ENCODE measurements at places on chromosomes 4 and X.

- DNase-seq, result no peak
Measured at GRCh38 chr4:156194896-156195295, 241.2 kb upstream of the CTSO start.

DNA sequence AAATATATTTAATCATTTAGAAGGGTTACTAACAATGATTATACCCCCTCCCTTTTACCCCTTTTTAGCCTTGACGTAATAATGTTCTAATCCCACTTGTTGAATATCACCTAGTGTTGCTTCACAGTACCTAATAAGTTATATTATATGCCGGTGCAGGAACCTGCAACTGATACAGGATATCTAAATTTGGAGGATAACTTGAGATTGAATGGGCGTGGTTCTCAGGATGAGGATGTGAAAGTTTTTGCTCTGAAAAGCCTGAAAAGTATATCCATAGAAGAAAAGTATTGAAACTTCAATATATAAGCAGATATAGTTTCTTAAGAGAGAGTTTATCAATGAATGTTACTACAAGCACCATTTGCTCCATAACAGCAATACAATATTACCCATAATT is 59.8 kb downstream of the ZNF711 start:
- no peak for DNase-seq

DNA sequence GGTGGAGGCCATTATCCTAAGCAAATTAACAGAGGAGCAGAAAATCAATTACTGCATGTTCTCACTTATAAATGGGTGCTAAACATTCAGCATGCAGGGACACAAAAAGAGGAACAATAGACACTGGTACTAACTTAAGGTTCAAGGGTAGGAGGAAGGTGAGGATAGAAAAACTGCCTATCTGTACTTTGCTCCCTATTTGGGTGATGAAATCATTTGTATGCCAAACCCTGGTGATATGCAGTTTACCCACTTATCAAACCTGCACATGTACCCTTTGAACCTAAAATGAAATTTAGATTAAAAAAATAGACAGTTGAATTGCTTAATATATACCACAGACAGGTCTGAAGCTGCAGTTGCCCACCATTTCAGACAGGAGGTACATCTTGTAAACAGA is 143.3 kb upstream of the KLHL4 start:
- DNase-seq, result no peak

DNA sequence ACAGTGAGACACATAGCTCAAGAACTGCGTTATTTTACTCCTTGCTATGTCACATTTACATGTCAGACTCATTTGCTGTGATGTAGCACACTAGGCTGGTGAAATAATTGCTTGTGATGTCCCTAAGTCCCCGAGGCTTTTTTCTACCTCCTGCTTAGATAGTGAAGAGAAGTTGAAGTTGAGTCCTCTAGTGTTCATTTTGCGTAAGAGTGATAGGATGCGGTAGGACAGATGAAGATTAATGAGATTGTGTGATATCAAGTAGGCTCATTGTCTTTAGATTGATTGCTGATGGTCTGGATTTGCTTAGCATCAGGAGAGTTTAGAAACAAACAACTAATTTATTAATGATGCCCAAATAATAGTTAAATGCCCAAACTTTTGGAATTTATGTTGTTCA is 173.6 kb upstream of the NUDT6 start:
- DNase-seq, result no peak

GRCh38 chr4:117084866-117085701 is at the start of gene TRAM1L1:
TRAM1L1 (minus strand) TSS chr4:117085576; CDS start chr4:117085393, 183 bp downstream.
- DNase-seq, result no peak

DNA sequence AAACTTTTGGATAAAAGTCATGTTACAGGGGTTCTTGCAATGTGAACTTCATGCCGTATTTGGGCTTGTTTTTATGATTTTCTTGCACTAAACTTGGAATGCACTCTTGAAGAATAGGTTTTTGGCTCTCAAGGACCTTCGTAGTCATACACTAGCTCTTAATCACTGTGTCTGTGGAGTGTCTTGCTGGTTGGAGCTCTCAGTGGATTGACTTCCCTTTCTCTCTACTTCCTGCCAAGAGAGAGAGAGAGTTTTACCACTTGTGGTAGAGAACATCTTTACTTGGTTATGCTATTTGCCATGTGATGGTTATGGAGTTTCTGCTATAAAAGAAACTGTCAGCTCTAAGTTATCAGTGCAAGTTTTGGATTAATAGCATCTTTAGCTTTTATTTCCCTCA is 112.4 kb downstream of the BMPR1B start:
- no peak for DNase-seq

DNA sequence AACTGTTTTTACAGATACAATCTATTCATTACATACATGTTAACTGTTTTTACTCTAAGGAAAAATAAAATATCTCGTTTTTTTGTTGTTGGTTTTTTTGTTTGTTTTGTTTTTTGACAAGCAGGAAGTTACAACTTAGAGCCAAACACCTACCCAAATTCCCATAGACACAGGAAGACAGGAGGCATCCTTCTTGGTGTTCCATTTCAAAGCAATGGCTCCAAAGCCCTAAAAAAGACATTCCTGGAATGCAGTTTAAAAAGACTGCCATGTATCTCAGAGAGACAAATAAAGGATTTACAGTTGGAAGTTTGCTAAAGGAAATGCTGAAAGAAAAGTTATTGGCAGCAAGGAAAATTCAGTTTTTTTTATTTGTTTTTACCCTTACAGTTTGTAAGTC is 16.7 kb downstream of the ETFDH start:
- DNase-seq, result no peak

- peak; percentile 59 for DNase-seq
Measured at GRCh38 chr4:47485047-47485692, at the start of gene ATP10D. ATP10D (plus strand) TSS chr4:47485275; CDS start chr4:47512541, 27,266 bp downstream.

GRCh38 chr4:96681218-96681617 is 841.3 kb downstream of the PDHA2 start:
- no peak for DNase-seq

GRCh38 chrX:115023139-115023538 is 5.7 kb upstream of the IL13RA2 start:
- DNase-seq, result no peak

DNA sequence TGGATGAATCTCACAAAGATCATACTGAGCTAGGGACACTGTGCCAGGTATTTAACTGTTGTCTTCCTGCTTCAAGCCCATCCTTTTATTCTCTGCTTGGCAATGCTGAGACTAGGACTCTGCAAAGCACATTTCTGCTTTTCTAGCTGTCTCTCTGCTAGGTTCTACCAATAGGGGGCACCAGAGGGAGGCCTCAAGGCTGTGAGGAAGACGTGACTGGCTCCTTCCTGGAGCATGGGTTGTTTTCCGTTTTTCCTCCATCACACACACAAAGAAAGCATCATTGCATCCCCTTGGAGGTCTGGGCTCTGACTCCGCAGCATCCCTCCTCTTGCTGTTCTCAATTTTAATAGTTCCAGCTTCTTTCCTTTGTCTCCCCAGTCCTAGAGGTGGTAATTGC is 10.9 kb upstream of the DCTD start:
- no peak for DNase-seq

GRCh38 chr4:57832083-57832482 is 721.9 kb upstream of the IGFBP7 start:
- no peak for DNase-seq

GRCh38 chr4:52685316-52685715 is 26.2 kb upstream of the USP46 start:
- no peak for DNase-seq

GRCh38 chr4:70925899-70926635 is 23.9 kb downstream of the MOB1B start:
- no peak for DNase-seq
